Foreskin keratinocyte (primary cell): ENCODE measurements at places on chromosomes 16 and 17. TPM values are rescaled to one million over a fixed set of nuclear protein-coding genes. Genes with fewer than 3 reads are reported as not detected.

- no peak for DNase-seq
These were observed 241.6 kb upstream of the SALL1 start for GRCh38 chr16:51392521-51393187.

KCNAB3 gene
- total RNA-seq: 0.78 and 1.0 TPM in 2 replicates

GRCh38 chr17:7144213-7144612, 29.6 kb upstream of the ASGR2 start:
- no peak for DNase-seq

DNA sequence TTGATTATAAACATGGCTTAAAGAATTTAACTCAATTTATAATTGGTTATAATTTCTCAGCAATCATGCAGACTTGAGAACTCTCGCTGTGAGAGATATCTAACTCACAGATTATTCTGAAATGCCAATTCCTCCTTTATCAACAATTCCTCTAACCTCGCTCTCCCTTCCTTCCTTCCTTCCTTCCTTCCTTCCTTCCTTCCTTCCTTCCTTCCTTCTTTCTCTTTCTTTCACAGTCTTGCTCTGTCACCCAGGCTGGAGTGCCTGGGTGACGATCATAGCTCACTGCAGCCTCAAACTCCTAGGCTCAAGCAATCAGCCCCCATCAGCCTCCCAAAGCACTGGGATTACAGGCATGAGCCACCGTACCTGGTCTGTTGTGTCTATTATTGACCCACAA, 42.4 kb downstream of the CHD9 start:
- no peak for DNase-seq

DNA sequence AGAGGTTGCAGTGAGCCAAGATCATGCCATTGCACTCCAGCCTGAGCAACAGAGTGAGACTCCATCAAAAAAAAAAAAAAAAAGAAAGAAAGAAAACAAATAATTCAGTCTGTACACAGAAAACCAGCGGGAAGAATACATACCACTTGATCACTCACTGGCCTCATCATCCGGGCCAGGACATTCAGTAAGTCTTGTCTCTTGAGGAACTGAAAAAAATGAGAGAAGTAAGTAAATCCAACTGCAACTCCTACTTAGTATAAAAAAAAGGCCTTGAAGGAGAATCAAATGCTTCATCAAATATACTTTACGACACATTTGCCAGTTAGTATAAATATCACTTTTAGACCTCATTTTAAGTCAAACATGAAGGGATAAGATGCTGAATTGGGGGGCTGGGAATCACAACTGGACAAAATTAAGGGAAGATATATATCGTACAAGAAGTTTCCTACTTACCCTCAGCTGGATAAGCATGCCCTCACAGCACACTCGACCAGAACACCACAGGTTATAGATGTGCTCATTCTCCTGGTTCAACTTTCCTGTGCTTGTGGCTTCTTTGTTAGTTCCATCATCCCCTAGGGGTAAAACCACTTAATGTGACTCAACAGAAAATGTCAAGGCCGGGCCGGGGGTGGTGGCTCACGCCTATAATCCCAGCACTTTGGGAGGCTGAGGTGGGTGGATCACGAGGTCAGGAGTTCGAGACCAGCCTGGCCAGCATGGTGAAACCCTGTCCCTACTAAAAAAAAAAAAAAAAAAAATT, 12.4 kb downstream of the CCDC47 start:
- DNase-seq: peak; percentile 35

DNA sequence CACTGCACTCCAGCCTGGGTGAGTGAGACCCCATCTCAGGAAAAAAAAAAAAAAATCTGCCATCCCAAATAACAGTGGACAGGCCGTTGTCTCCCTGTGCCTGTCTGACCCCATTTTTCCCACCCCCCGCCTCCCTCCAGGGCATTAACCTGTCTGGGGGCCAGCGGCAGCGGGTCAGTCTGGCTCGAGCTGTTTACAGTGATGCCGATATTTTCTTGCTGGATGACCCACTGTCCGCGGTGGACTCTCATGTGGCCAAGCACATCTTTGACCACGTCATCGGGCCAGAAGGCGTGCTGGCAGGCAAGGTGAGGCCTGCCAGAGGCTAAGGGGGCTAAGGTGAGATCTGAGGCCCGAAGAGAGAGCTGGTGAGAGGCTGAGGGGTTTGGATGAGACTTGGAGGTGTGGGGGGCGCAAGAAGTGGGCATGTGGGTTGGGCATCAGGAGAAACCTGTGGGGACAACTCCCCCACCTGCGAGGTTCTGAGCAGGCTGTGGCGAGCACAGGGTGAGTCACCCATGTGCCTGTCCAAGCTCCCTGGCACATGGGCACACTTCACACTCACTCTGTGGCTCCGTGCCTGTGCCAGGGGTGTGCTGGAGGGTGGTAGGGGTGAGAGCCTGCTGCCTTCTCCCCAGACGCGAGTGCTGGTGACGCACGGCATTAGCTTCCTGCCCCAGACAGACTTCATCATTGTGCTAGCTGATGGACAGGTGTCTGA, 34.7 kb downstream of the ANKRD40 start:
- peak; percentile 76 for DNase-seq

SRL gene
- not detected in 2 replicates for total RNA-seq

KCNJ12 gene
- 0.11 and 0.14 TPM in 2 replicates for total RNA-seq

RFNG gene
- total RNA-seq: 25.0 and 25.9 TPM in 2 replicates

TP53TG3B gene
- total RNA-seq: not detected in 2 replicates

DNA sequence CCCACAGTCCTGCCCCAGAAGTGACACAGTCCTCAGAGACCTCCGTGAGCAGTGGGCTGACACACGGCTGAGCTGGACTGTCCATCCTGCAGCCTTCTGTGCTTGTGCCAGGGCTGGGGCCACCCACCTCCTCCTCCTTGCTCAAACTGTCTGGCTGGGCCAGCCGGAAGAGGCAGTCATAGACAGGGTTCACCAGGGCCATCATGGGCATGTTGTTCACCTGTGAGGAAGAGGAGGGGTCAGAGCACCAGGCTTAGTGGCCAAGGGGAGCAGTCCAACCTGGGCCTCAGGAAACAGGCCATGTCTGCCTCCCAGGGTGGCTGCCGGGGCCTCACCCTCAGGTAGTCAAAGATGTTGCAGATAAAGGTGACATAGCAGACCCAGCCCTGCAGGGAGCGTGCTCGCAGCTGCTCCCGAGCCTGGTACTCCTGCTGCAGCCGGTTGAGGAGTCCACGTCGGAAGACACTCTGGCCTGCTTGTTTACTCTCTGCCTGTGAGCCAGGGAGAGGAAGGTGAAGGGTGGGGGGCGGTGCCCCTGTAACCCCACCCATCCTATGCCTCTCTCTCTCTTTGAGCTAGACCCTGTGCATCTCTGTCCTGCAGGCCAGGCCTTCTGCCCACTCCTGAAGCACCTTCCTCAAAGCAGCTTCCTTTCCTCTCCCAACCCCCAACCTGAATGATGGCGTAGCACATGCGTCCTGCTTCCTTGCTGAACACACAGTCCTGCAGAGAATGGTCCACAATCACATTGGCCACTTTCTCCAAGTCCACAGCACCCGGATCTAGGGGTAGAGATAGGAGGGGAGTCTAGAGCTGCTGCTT, 3.4 kb downstream of the MIF4GD start:
- no peak for DNase-seq

GRCh38 chr16:83602761-83603722, 204.7 kb upstream of the HSBP1 start:
- DNase-seq: no peak

PMFBP1 gene
- 0.49 and 0.78 TPM in 2 replicates for total RNA-seq

DNA sequence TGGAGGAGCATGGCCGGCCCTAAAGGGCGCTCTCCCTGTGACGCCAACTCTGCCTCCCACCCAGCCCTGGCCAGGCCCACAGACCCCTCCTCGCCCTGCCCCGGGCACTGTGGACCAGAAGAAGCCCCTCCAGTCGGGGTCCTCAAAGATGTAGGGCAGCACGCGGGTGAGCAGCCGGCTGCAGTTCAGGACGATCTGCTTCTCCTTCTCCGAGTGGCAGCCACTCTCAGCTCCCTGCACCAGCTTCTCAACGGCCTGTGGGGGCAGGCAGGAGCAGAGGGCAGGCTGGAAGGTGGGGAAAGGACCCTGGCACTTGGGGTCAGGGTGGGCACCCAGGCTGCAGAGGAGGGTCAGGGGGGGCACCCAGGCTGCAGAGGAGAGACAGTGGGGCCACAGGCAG, 8.9 kb downstream of the HID1 start:
- DNase-seq: no peak

NHERF2 gene
- total RNA-seq: 12.8 and 14.7 TPM in 2 replicates

GRCh38 chr16:1364510-1364909, 12.8 kb downstream of the GNPTG start:
- no peak for DNase-seq

TMED6 gene
- total RNA-seq: 0.24 TPM in 1 of 2 replicates, not detected in the other

- no peak for DNase-seq
These were observed 71.4 kb downstream of the BCAS3 start for GRCh38 chr17:60749050-60749449.

HOXB13 gene
- total RNA-seq: not detected in 2 replicates

GRCh38 chr17:40810494-40810893, 10.7 kb upstream of the KRT28 start:
- peak; percentile 65 for DNase-seq

TP53TG3 gene
- total RNA-seq: not detected in 2 replicates

- DNase-seq: no peak
These were observed 5.7 kb downstream of the CDC42EP4 start for GRCh38 chr17:73305845-73306836.
